ENCODE measurements at places on chromosomes 6 and 20. TPM values are rescaled to one million over a fixed set of nuclear protein-coding genes. Genes with fewer than 3 reads are reported as not detected.

- H3K4me1 ChIP-seq = peaks cover 14% of the 10 kb centered on the region
- H3K27ac ChIP-seq = no peak within 1 kb of the TSS
- H3K36me3 ChIP-seq = peaks cover 11% of the 10 kb centered on the region
- DNase-seq = peak; percentile 33
- H3K4me3 ChIP-seq = peak within 1 kb of the TSS; percentile 56
Observed at GRCh38 chr20:63979557-63980316, at the start of gene SAMD10. SAMD10 (minus strand) TSS chr20:63979642; CDS start chr20:63979467, 175 bp downstream.

GRCh38 chr20:33859751-33860150 is 48.6 kb downstream of the CHMP4B start:
- H3K27me3 ChIP-seq = no peaks in the 10 kb centered on the region
- no peak overlapping the region for H3K4me3 ChIP-seq
- no peak overlapping the region for H3K27ac ChIP-seq
- H3K4me1 ChIP-seq = no peaks in the 10 kb centered on the region

DNA sequence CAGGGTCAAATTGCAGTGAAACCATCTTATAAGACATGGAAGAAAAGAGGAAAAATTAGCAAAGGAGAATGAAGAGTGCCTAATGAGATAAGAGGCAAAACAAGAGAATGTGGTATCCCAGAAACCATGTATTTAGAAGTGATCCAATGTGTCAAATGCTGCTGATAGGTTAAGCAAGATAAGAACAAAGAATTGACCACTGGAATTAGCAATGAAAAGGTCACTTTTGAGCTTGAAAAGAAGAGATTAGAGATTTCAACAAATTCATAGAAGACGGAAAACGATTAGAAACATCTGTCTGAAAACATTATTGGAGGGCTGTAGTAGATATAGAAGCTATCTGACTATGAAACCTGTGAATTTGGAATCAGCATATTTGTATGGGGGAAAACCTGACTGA is 112.2 kb downstream of the AHI1 start:
- no peaks in the 10 kb centered on the region for H3K4me1 ChIP-seq
- no peaks in the 10 kb centered on the region for H3K27me3 ChIP-seq
- no peak overlapping the region for H3K4me3 ChIP-seq

- 0 out of 2 replicates have a peak, but pooled peaks cover 3% of the 10 kb centered on the region for H3K4me1 ChIP-seq
- H3K27me3 ChIP-seq = no peaks in the 10 kb centered on the region
- H3K36me3 ChIP-seq = no peaks in the 10 kb centered on the region
- H3K4me3 ChIP-seq = no peak overlapping the region
- H3K27ac ChIP-seq = no peak overlapping the region
Observed at GRCh38 chr6:135334169-135334568, 153.1 kb downstream of the MYB start.

GRCh38 chr6:170437719-170438401 is 115.2 kb downstream of the PSMB1 start:
- peak; percentile 27 for DNase-seq
- H3K36me3 ChIP-seq = no peaks in the 10 kb centered on the region
- peak overlapping the region; percentile 42 for H3K4me3 ChIP-seq
- peaks cover 6% of the 10 kb centered on the region for H3K4me1 ChIP-seq
- no peaks in the 10 kb centered on the region for H3K27me3 ChIP-seq
- peak overlapping the region; percentile 42 for H3K27ac ChIP-seq

DNA sequence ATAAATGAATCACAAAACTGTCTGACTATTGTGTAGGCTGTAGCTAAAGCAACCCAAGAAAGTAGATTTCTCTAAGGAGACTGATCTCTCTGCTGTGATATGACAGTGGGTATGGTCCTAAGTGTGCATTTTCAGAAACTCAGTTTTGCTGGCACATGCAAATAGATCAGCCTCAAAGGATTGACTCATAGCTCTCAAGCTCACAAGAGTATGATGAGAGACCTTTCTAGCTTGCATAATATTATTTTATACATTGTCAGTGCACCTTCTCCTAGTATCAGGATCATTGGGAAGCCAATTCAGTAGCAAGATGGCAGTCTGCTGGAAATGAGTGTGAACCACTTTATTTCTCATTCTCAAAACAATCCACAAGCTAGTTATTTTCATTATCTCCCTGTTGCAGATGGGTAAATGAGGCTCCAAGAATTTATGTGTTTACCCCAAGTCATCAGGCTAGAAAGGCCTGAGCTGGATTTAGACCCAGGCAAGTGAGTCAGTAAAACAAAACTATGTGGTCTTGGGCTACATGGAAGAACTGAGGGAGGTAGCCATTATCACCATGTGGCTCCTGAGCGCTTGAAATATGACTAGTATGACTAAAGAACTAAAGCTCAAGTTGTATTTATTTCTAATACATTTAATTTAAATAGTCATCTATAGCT is 27.9 kb upstream of the PLCB4 start:
- no peaks in the 10 kb centered on the region for H3K36me3 ChIP-seq
- no peaks in the 10 kb centered on the region for H3K27me3 ChIP-seq
- DNase-seq = peak; percentile 69
- no peak overlapping the region for H3K4me3 ChIP-seq
- peaks cover 26% of the 10 kb centered on the region for H3K4me1 ChIP-seq
- H3K27ac ChIP-seq = peak overlapping the region; percentile 55

DNA sequence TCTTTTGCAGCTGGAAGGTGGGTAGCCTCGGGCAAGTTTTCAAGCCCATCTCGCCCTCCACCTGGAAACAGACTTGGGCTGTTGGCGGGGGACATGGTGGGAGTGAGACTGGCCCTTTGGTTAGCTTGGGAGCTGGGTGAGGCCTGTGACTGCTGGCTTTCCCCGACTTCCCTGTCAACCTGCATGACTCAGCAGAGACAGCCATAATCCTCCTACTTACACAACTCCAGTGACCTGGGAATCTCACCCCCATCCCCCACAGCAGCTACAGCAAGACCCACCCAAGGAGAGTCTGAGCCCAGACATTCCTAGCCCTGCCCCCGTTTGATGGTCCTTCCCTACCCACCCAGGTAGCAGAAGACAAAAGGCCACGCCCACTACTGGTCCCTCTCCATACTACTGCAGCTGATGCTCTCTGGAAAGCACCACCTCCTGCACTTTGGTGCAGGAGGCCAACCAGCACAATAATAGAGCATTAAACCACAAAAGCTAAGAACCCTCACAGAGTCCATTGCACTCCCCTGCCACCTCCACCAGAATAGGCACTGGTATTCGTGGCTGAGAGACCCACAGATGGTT is 188.4 kb downstream of the TRDN start:
- no peak overlapping the region for H3K4me3 ChIP-seq
- H3K4me1 ChIP-seq = no peaks in the 10 kb centered on the region
- H3K27ac ChIP-seq = no peak overlapping the region
- H3K27me3 ChIP-seq = no peaks in the 10 kb centered on the region
- DNase-seq = no peak
- no peaks in the 10 kb centered on the region for H3K36me3 ChIP-seq

The RUNX2 gene
- 4.4 TPM for total RNA-seq

The PPIL4 gene
- 32.2 TPM for total RNA-seq

The TMC2 gene
- total RNA-seq = not detected

Measured in GM23248 (cell line).